ENCODE measurements at places on chromosomes 11 and 22.

DNA sequence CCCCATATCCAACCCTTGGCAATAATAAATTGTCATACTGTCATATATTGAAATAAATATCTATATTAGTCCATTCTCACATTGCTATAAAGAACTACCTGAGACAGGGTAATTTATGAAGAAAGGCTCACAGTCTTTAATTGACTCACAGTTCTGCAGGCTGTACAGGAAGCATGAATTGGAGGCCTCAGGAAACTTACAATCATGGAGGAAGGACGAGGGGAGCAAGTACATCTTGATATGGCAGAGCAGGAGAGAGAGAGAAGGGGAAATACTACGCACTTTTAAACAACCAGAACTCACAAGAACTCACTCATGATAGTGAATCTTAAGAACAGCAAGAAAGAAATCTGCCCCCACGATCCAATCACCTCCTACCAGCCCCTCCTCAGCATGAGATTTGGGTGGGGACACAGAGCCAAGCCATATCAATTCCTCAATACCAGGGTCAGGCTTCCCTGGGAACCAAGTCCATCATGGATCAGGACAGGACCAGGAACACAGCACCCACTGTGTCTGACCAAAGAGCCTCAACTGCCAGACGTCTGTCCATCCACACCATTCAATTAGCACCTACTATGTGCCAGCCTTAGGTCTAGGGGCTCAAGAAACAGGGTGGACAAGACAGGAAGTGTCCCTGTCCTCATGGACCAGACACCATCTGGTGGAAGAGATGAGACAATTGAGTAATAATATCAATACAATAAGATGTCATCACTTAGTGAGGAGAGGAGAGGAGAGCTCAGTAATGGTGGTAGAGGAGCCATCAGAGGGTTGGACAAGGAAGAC lies 56.9 kb upstream of the TOP3B start:
- DNase-seq = no peak

GRCh38 chr11:12007769-12008737 lies at the start of gene DKK3:
TSS of gene DKK3 (minus strand) at chr11:12008626. CDS start at chr11:12008582, 44 bp downstream.
- no peak for DNase-seq

GRCh38 chr11:81569999-81570398 lies 1163.7 kb downstream of the FAM181B start:
- no peak for DNase-seq

GRCh38 chr11:57124917-57125316 lies 56.8 kb upstream of the LRRC55 start:
- no peak for DNase-seq

DNA sequence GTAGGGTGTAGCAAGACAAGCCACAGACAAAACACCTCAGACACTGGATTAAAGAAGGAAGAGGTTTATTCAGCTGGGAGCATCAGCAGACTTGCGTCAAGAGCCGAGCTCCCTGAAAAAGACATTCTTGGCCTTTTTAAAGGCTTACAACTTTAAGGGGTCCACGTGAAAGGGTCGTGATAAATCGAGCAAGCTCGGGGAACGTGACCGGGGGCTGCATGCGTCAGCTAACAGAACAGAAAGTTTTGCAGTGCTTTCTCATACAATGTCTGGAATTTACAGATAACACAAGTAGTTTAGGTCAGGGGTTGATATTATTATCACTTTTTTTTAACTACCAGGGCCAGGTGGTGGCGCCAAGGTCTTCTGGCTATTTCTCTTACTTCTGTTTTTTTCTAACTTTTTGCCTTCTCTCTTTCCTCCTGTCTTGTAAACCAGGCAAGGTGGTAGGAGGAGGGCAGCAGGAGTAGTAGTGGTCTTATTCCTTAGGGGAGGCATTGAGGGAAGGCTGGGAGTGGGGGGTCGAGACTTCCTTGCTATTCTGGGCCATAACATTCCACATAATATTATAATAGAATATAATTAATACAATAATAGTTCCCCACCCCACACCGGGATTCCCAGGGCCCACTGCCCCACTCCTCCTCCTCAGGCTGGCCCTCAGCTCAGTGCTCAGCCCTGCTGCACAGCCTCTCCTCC lies 587 bp upstream of the ALDH3B1 start:
- DNase-seq = no peak

DNA sequence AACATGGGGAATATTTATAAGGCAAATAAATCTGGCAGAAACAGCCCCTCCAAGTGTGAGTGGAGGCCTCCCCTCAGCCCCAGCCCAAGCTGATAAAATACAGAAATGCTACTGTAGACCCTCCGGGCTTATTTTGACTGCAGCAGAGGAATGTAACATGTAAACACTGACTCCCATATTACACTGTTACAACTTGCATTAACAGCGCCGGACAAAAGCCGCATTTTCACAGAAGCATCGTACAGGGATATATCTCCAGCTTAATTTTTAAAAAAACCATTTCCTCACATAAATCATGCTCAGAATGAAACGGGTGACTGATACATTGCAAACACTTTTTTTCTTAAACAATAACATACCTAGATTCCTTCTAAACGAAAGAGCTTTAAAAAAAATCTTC lies 36.6 kb upstream of the COMT start:
- DNase-seq = no peak

DNA sequence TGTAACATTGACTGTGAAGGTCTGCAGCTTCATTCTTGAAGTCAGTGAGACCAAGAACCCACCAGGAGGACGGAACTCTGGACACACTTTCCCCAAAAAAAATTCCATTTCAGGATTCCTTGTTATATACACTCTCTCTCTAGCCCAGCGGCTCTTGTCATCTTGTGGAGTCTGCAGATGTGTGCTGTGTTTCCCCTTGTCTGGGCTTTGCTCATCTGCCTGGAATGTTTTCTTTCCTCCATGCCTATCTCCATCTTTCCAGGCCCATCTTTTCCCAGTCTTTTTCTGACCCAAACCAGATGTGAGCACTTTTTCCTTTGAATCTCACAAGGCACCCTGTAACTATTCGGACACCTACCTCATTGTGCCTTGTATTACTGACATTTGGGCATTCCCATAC lies 5.1 kb upstream of the DRG1 start:
- DNase-seq = no peak

DNA sequence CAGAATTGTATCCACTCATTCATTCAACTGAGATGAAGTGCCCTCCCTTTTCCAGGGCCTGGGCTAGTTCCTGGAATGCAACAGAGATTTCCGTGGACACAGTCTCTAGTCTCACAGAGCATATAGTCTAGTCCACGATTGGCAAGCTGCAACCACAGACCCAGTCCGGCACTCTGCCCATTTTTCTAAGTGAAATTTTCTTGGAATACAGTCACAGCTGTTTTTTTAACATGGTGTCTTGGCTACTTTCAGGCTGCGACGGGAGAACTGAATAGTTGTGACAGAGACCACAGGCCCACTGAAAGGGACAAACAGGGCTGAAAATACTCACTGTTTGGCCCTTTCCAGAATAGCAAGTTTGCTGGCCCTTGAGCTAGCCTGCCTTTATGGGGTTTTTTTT lies 29.2 kb downstream of the ALG12 start:
- DNase-seq = no peak

DNA sequence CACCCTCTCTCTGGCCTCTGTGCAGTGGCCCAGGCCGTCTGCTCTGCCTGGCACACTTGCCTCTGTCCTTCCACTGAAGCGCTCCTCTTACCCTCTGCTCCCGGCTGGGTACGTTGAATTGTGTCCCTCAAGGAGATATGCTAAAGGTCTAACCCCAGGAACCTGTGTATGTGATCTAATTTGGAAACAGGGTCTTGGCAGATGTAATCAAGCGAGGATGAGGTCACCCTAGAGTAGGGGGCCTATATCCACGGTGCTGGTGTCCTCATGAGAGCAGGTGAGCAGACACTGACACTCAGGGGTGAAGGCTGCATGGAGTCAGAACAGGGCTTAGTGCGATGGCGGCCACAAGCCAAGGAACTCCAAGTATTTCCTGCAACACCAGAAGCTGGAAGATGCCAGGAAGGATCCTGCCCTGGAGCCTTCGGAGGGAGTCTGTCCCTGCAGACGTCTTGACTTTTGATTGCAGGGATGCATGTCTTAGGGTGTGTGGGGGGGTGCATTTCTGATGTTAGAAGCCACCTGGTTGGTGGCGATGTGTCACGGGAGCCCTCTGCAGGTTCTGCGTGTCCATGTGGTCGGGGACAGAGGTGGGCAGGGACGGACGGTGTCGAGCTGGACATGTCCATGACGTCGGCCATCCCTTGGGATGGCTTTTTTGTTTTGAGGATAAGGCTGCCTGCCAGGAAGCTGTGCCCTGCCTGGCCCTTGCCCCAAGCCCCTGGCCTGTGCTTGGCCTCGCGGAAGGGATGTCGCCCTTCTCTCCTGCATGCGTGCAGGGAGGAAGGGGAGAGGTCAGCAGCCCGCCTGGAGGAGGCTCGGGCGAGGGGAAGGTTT lies 68.6 kb downstream of the LRP5 start:
- no peak for DNase-seq

DNA sequence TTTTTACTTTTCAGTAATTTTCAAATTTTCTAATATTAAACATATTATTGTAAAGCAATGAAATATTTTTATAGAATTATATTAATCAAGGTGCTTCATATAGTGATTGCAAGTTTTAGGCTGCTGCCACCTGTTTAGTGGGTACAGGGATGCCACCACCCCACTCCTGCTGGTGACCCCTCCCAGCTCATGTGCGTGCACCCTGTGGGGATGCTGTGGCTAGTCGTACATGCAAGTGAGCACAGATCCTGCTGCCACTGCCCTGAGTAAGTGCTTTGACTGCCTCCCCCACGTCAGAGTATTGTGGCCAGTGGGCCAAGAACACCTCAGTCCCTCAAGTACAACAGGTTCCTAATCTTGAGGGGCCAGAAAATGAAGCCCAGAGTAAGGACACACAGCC lies 320.1 kb upstream of the DDI1 start:
- no peak for DNase-seq

GRCh38 chr11:662689-663274 lies 25.7 kb downstream of the DRD4 start:
- no peak for DNase-seq

- no peak for DNase-seq
Observed at GRCh38 chr11:6437423-6437822, 3.4 kb downstream of the HPX start.

GRCh38 chr11:13269775-13270174 lies 7.8 kb upstream of the BMAL1 start:
- DNase-seq = no peak

- no peak for DNase-seq
Observed at GRCh38 chr22:36335621-36336020, 52.1 kb downstream of the MYH9 start.

DNA sequence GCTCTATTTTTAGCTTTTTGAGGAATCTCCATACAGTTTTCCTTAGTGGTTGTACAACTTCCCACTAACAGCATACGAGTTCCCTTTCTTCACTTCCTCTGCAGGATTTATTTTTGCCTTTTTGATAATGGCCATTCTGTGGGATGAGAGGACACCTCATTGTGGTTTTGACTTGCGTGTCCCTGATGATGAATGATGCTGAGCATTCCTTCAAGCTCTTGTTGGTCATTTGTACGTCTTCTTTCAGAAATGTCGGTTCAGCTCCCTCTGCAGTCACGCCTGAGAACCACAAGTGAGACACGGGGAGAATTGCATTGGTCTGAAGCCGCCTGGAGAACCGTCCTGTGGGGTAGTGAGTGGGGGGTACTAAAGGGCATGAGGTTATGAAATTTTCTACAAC lies 2.0 kb upstream of the KRTAP5-10 start:
- no peak for DNase-seq

GRCh38 chr11:66835768-66836405 lies 7.4 kb upstream of the RCE1 start:
- DNase-seq = no peak

DNA sequence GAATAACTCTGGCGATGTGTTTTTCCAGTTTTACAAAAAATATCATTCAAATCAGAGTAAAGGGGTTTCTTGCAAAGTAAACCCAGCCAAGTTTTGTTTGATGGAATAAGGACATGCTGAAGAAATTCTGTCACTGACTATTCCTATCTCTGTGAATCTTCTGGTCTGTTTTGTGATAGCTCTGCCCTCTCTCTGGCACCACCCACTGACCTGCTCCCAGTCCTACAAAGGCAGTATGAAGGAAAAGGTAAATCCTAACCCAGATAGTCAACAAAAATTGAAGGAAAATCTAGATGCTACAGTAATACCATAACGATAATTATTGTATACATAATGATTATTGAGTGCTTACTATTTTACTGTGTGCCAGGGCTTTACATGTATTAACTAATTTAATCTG lies 76.3 kb upstream of the TP53AIP1 start:
- no peak for DNase-seq

DNA sequence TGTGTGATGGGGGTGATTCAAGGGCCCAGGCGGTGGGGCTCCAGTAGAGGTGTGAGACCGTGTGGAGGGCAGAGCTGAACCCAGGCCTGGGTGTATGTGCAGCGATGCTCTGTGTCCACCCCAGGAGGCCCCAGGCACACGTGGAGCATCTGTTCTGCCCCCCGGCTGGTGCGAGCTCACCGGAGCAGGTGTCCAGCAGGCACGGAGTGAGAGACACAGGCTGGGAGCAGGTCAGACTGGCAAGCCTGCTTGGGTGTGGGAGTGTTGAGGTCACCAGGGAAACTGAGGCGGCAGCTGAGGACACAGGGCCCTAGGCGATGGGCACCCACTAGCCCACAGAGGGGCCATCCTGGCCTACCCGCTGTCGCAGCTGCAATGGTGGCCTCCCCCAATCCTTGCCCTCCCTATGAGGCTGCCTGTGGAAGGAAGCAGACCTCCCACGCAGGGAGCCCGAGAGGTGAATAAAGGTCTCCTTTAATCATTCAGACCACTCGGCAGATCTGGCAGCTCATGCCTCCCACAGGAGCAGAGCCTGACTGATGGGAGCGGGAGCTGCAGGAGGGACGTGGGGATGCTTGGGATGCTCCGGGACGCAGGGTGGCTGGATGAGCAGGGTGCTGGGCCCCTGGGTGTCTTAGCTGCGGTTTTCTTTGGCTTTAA lies 1165.1 kb downstream of the BRD1 start:
- no peak for DNase-seq

DNA sequence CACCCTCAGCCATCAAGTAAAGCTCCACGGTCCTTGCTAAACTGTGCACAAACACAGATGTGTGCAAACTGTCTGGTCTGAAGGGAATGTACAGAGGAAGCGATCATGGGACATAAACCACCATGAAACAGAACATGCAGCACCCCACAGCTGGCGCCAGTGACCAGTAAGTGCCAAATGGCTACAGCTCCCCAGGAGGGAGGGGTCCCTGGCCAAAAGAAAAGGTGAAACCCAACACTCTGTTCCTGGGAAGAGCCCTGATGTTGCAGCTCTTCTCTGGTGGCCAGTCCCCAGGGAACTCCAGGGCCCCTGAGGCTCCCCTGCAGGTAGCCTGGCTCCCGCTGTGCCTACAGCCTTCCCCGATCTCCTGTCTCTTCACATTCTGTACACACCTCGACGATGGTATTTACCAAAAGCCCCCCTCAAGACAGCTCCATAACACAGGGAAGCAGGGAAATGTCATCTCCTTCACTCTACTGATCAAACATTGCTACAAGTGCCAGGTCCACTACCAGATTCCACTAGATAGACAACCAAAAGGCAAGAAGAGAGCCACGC lies 2.9 kb downstream of the DGCR6L start:
- no peak for DNase-seq

DNA sequence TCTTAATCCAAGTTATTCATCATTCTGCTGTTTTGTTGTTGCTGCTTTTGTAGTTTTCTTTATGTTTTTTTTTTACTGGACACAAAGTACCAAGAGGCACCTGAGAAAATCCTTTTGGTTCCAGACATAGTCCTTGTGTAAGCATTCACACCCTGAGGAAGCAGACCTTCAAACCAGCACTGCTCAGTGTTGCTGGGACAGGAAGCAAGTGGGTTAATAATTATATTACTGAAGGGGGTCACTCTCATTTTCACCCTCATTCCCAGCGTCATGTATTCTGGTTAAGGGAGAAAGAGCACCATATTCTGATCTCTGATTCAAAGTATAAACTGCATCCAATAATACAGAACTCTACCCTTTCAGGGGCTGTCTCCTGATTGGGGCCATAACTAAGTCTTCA lies 5.9 kb upstream of the ALKBH3 start:
- no peak for DNase-seq

All from stimulated activated CD8-positive, alpha-beta memory T cell treated with anti-CD3 and anti-CD28 coated beads, Interleukin-4, amount 100 ng/mL, for 1 hour (primary cell).